ENCODE measurements at places on chromosomes 2 and 18.

- no peak for DNase-seq
These were observed 113.2 kb downstream of the SH3RF3 start for GRCh38 chr2:109242210-109242653.

DNA sequence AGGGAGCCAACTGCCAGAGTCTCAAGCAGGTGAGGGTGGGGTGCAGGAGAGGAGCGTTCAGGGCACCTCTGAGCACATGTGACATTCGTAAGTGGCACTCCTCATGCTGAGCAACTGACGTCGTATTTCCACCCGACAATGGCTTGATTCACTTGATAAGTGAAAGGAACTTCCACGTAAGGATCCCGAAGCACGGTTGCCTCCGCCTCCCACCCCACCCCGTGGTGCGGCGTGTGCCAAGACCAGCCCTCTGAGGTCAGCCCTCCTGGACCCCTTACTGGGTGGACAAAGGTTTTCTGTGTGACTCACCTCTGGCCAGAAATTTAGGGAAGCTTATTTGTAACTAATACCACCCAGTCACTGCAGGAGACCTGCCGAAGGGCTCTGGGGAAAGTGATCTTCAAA is 59.9 kb downstream of the AGAP1 start:
- no peak for DNase-seq

- DNase-seq = no peak
These were observed 147.7 kb upstream of the DTNA start for GRCh38 chr18:34562252-34562870.

GRCh38 chr2:167869200-167869599 is 378.2 kb downstream of the STK39 start:
- DNase-seq = no peak
